ENCODE measurements at places on chromosomes 2 and 18. TPM values are rescaled to one million over a fixed set of nuclear protein-coding genes. Genes with fewer than 3 reads are reported as not detected.

DNA sequence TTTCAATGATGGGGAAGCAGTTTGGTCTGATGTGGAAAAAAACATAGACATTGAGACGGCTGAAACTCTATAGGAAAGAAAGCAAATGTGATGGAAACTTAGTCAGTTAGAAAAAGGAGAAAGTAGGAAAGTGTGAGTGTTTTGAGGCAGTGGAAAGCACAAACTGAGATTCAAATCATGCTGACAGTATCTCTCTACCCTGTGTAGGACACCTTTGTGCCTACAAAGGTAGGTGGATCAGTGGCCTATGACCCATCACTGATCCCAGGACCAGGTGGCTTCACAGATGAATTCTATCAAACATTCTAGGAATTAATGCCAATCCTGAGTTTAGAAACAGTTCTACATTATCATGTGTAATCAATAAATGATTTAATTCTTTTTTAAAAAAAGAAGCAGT lies 57.1 kb downstream of the CD226 start:
- DNase-seq = no peak

The KLF11 gene
- 6.8 TPM for total RNA-seq

The AGXT gene
- not detected for total RNA-seq

DNA sequence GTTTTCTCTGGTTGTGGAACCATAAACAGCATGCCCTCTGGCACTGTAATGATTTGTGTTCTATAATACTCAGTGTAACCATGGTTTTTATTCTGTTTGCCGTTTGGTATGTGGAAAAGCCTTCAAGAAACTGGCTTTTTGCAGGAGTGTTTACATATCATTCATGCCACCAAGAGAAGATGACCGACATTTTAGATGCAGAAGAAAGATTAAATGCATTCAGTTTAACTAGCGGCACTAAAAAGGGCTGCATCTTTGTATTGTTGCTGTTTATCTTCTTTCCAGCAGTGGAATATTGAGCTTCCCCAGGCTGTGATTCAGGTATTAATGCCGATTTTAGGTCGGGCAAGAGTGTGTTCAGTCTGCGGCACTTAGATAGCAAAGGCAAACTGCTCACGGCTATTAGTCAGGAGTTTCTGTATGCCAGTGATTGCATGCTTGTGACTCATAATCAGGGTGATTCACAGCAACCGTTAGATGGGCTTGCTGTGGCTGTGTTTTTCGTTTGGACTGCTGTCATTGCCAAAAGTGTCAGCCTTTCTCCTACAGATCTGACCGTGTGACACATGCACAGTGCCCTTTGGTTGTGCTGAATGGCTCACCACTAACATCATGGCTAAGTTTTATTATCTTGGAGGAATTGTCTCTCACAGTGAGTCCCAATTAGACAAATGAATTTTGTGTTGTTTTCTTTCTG lies 479.7 kb downstream of the PARD3B start:
- DNase-seq = no peak

GRCh38 chr2:74083750-74084149 lies 64.0 kb downstream of the BOLA3 start:
- DNase-seq = no peak

Data from activated naive CD8-positive, alpha-beta T cell treated with anti-CD3 and anti-CD28 coated beads, Interleukin-2, amount 10 ng/mL, durations not matched to agents 7 days and 5 days (primary cell).